Effector memory CD4-positive, alpha-beta T cell (primary cell): ENCODE measurements at places on chromosomes 12 and 14.

GRCh38 chr12:131641315-131641714 lies 69.6 kb upstream of the SFSWAP start:
- no peak overlapping the region for H3K4me3 ChIP-seq
- no peaks in the 10 kb centered on the region for H3K4me1 ChIP-seq
- no peak for DNase-seq
- H3K27ac ChIP-seq, result no peak overlapping the region
- H3K27me3 ChIP-seq, result no peaks in the 10 kb centered on the region
- H3K36me3 ChIP-seq, result no peaks in the 10 kb centered on the region

DNA sequence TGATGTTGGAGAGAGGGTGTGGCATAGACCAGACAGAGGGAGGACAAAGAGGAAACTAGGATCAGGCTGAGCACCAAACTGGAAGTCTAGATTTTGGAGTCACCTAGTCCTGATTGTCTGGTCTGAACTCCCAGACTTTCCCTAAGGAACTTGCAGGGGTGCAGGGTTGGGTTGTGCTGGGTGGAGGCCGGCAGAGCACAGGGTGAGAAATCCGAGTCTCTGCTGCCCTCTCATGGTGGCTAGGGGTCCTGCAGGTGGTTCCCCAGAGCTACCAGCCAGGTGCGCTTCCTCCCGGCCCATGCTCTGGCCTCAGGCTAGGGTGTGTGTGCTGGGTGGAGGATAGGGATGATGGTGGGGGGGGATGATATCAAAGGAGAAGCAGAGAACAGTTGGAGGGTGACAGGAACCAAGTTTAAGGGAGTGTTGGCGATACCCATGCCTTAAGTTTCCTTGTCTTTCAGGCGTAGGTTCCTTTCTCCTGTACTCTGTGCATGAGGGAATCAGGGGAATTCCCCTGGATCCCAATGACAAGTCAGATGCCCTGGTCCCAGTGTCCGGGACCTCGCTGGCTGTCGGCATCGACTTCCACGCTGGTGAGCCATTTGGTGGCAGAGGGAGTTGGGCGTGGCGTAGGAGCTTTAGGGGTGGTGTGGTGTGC lies 33.5 kb upstream of the NXPH4 start:
- no peak overlapping the region for H3K4me3 ChIP-seq
- H3K4me1 ChIP-seq, result no peaks in the 10 kb centered on the region
- H3K27me3 ChIP-seq, result no peaks in the 10 kb centered on the region
- H3K27ac ChIP-seq, result no peak overlapping the region
- peak; percentile 49 for DNase-seq

- H3K4me3 ChIP-seq, result no peak overlapping the region
- no peak overlapping the region for H3K27ac ChIP-seq
- no peaks in the 10 kb centered on the region for H3K4me1 ChIP-seq
- no peak for DNase-seq
These were observed 158.8 kb downstream of the TMEM132C start for GRCh38 chr12:128425666-128426331.

- H3K4me1 ChIP-seq, result no peaks in the 10 kb centered on the region
- H3K36me3 ChIP-seq, result no peaks in the 10 kb centered on the region
- H3K4me3 ChIP-seq, result no peak overlapping the region
- H3K27me3 ChIP-seq, result no peaks in the 10 kb centered on the region
- H3K27ac ChIP-seq, result no peak overlapping the region
- DNase-seq, result no peak
These were observed 29.5 kb downstream of the FOXA1 start for GRCh38 chr14:37565550-37565949.

DNA sequence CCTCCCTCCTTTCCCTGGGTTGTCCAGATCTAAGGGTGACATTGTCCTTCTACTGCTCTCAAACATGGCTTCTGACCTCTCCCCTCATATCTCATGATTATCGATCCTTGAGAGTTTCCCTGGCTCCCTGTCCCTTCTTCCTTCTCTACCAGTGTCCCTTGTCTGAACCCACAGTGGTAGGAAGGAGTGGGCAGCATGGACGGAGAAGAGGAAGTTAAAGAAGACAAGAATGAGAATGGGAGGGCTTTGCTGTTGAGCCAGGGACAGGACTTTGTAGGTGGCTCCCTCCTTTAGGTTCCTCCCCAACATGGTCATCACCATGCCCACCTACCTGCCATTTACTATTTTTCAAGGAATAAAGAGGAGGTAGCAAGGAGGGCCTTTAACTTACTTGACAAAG lies 166.7 kb downstream of the TMEM117 start:
- no peak for DNase-seq
- no peaks in the 10 kb centered on the region for H3K4me1 ChIP-seq
- H3K27me3 ChIP-seq, result no peaks in the 10 kb centered on the region

GRCh38 chr12:4202918-4203317 lies 70.6 kb upstream of the CCND2 start:
- no peak for DNase-seq
- H3K4me1 ChIP-seq, result no peaks in the 10 kb centered on the region
- no peaks in the 10 kb centered on the region for H3K36me3 ChIP-seq
- H3K27ac ChIP-seq, result no peak overlapping the region
- no peaks in the 10 kb centered on the region for H3K27me3 ChIP-seq
- no peak overlapping the region for H3K4me3 ChIP-seq

DNA sequence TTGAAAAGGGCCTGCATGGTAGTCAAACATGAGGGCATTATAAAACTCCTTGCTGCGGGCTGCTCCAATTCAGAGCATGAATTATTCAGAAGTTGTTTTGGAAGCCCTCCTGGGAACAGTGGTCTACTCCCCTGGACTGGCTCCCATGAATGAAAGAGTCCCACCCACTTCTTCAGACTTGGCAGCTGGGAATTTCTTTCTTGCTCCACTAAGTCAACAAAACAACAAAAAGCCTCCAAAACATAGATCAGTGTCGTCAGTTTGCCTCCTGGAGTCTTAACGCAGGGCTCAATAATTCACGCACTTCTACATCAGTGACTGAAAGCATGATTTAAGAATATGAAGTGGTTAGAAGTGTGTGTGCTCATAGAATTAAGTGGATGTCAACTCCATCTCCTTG lies 37.9 kb downstream of the AKAP6 start:
- no peaks in the 10 kb centered on the region for H3K36me3 ChIP-seq
- no peak for DNase-seq
- H3K27me3 ChIP-seq, result no peaks in the 10 kb centered on the region
- H3K4me3 ChIP-seq, result no peak overlapping the region

DNA sequence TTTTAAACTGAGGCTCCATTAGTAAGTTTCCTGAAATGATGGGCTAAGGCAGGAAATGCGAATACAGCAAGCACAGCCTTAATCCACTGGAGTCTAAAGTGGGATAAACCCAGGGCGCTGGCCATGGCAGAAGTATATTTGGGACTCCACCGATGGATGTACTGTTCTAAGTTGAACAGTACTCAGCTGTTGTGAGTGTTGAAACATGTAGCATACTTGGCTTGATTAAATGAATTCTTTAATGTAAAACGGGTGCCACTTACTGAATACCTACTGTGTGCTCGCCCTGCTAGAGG lies 996 bp downstream of the SSPN start:
- H3K36me3 ChIP-seq, result no peaks in the 10 kb centered on the region
- no peak overlapping the region for H3K4me3 ChIP-seq
- H3K27ac ChIP-seq, result no peak overlapping the region
- no peak for DNase-seq
- H3K4me1 ChIP-seq, result peaks cover 6% of the 10 kb centered on the region

- no peak overlapping the region for H3K4me3 ChIP-seq
- H3K27me3 ChIP-seq, result no peaks in the 10 kb centered on the region
- no peak overlapping the region for H3K27ac ChIP-seq
These were observed 10.0 kb upstream of the FAM181A start for GRCh38 chr14:93917141-93917540.

DNA sequence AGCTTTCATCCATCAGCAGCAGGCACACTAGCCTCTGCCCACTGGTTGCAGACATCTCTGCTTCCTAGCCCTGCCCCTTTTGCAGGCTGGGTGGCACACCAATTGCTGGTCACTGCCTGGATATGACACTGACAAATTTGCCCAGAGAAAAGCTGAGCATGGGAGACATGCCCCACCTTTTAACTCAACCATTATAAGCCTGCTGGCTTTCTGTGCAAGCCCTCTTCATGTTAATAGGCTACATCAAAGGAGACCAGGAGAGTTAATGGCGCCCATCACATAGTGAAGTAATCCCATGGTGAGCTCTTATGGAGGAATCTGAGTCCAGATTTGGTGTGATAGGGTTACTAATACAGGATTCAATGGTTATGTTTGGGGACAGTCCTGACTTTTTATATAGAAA lies 139.2 kb downstream of the KICS2 start:
- no peaks in the 10 kb centered on the region for H3K27me3 ChIP-seq
- DNase-seq, result no peak
- H3K4me3 ChIP-seq, result no peak overlapping the region
- no peak overlapping the region for H3K27ac ChIP-seq

DNA sequence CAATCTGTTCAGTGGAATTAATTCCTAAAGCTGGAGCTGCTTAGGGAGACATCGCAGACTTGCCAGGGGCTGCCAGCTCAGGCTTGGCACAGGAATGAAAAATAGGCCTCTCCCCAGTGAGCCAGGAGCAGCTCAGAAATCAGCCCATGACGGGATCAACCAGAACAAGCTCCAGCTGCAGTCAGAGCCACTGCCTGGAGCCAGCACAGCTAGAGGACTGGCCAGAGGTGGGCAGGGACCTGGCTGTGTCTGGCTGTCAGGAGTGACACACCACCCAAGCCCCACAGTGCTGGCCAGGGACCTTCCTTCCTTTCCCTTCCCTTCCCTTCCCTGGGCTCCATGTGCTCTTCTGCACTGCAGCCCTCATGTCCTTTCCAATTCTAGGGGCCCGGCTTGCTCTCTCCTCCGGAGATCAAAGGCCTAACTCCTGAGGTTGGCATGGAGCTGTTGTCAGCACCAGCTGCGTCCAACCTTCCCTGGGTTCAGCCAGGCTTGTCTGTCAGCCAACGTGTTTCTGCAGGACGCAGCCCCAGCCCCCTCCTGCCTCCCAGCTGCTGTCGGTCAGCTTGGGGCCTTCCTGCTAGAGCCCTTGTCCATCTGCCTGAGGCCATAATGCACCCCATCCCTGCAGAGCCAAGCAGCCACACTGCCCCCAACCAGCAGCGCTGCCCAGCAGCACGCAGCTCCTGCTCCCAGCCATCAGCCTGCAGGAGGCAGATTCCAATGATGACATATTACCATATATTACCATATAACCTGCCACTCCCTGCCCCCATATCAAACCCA lies 149.3 kb downstream of the CALM1 start:
- H3K27me3 ChIP-seq, result no peaks in the 10 kb centered on the region
- no peak overlapping the region for H3K4me3 ChIP-seq

DNA sequence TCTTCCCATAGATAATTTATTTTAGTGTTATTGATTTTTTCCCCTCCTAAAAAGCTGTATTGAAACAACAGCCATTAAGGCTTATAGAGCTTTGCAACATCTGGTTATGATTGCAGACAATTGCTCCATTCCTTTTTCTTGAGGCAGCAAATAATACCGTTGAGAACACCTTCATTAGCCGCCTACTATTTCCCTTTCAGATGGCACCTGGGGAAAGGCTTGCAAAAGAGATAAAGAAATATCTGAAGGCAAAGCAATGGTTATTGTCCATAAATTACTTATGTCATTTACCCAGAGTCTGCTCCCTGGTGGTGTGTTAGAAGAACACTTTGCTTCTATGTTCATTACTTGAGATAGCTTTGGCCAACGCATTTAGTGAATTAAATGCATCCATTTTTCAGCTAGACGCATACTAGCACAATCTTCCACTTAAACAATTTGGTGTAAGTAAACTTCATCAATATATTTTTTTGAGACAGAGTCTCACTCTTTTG lies 377.8 kb downstream of the KCNH5 start:
- H3K27me3 ChIP-seq, result no peaks in the 10 kb centered on the region
- no peaks in the 10 kb centered on the region for H3K36me3 ChIP-seq
- H3K4me1 ChIP-seq, result no peaks in the 10 kb centered on the region
- DNase-seq, result no peak
- no peak overlapping the region for H3K4me3 ChIP-seq

DNA sequence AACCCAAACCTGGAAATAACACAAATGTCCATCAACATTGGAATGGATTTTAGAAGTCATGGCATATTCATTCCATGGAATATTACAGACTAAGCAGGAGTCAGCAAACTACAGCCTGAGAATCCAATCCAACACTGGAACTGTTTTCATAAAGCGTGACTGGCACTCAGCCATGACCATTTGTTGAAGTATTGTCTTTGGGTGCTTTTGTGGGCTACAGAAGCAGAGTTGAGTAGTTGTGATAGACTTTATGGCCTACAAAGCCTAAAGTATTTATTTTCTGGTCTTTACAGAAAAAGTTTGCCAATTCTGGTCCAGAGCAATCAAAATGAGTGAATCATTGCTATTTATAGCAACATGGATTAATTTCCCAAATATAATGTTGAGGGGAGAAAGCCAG lies 34.5 kb upstream of the FRS2 start:
- no peaks in the 10 kb centered on the region for H3K4me1 ChIP-seq
- no peaks in the 10 kb centered on the region for H3K27me3 ChIP-seq
- no peak for DNase-seq
- H3K36me3 ChIP-seq, result no peaks in the 10 kb centered on the region
- no peak overlapping the region for H3K27ac ChIP-seq

GRCh38 chr12:102503056-102503681 lies 22.8 kb upstream of the IGF1 start:
- no peaks in the 10 kb centered on the region for H3K4me1 ChIP-seq
- no peak for DNase-seq
- H3K27me3 ChIP-seq, result no peaks in the 10 kb centered on the region
- no peak overlapping the region for H3K4me3 ChIP-seq
- no peak overlapping the region for H3K27ac ChIP-seq

GRCh38 chr12:50689437-50689836 lies 74.5 kb upstream of the ATF1 start:
- peaks cover 47% of the 10 kb centered on the region for H3K36me3 ChIP-seq
- H3K27ac ChIP-seq, result no peak overlapping the region
- H3K27me3 ChIP-seq, result no peaks in the 10 kb centered on the region

- no peak for DNase-seq
- no peaks in the 10 kb centered on the region for H3K4me1 ChIP-seq
- H3K27ac ChIP-seq, result no peak overlapping the region
- H3K4me3 ChIP-seq, result no peak overlapping the region
- no peaks in the 10 kb centered on the region for H3K27me3 ChIP-seq
- H3K36me3 ChIP-seq, result no peaks in the 10 kb centered on the region
These were observed 28.2 kb downstream of the DENND5B start for GRCh38 chr12:31562594-31563328.

- H3K27ac ChIP-seq, result no peak overlapping the region
- no peaks in the 10 kb centered on the region for H3K36me3 ChIP-seq
- no peak overlapping the region for H3K4me3 ChIP-seq
- H3K4me1 ChIP-seq, result no peaks in the 10 kb centered on the region
- H3K27me3 ChIP-seq, result no peaks in the 10 kb centered on the region
- no peak for DNase-seq
These were observed 555.6 kb downstream of the CCER1 start for GRCh38 chr12:90399357-90399756.

- H3K27ac ChIP-seq, result no peak overlapping the region
- DNase-seq, result no peak
- H3K4me3 ChIP-seq, result no peak overlapping the region
- no peaks in the 10 kb centered on the region for H3K4me1 ChIP-seq
These were observed 277.2 kb downstream of the AKAP6 start for GRCh38 chr14:32606301-32606700.
